NCI-H1092 treated with DMSO at 0.1 percent for 48 hours (cell line): ENCODE measurements at places on chromosomes 5 and 9.

DNA sequence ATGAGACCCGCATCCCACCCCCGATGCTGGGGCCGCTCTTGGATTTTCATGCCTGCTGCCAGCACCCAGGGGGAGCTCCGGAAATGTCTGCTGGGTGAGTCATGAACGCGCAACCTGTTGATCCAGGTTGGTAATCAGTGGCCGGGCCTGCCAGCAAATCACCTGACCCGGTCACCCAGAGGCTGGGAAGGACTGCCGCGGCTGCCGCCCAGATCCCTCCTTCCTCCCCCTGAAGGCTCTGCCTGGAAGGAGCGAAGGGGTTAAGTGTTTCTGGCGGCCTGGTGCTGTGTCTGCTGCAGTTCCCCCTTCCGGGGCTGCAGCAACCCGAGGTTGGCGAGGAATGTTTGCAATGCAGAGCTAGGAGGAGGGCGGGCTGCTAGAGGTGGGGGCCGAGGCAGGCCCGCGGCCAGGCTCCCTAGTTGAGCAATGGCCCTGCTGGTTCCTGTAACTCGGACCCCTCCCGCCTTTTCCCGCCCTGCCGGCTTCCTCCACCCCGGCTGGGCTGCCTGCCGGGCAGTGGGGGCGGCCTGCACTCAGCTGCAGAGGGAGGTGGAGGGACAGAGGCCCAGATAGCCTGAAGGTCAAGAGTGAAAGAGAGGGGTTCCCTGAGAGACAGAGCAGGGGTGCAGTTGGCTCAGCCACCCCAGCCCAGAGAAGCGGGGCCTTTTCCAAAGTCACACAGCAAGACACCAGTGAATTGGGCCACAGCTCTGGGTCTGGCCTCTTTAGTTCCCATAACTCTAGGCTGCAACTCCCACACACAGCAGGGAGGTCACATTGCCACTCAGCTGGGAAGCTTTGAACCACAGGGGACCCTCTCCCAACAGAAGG, 156.3 kb upstream of the IER5L start:
- DNase-seq = peak; percentile 64

DNA sequence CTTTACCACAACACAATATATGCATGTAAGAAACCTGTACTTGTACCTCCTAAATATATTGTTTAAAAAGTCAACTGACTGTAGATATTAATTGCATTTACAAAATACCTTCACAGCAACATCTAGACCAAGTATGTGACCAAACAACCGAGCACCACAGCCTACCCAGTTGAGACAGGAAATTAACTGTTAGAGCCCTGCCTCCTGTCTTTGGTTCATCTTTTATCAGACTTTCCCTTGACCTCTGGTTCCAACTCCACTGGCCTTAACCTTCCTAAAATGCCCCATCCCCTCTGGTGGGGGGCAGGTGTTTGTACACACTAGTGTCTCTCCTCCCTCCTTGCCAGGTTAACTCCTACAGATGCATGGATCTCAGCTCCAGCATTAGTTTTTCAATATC, 155.0 kb upstream of the PANK3 start:
- DNase-seq = no peak

- no peak for DNase-seq
Observed at GRCh38 chr5:108216890-108217289, 165.0 kb downstream of the FBXL17 start.

GRCh38 chr9:70043689-70044489, at the start of gene MAMDC2:
MAMDC2 (plus strand) TSS chr9:70043848; CDS start chr9:70044198, 350 bp downstream.
- no peak for DNase-seq
